DND-41 (cell line): ENCODE measurements at places on chromosomes 16 and 17.
A peak's percentile ranks its signal among the peaks of the same experiment; 100 is the strongest.

DNA sequence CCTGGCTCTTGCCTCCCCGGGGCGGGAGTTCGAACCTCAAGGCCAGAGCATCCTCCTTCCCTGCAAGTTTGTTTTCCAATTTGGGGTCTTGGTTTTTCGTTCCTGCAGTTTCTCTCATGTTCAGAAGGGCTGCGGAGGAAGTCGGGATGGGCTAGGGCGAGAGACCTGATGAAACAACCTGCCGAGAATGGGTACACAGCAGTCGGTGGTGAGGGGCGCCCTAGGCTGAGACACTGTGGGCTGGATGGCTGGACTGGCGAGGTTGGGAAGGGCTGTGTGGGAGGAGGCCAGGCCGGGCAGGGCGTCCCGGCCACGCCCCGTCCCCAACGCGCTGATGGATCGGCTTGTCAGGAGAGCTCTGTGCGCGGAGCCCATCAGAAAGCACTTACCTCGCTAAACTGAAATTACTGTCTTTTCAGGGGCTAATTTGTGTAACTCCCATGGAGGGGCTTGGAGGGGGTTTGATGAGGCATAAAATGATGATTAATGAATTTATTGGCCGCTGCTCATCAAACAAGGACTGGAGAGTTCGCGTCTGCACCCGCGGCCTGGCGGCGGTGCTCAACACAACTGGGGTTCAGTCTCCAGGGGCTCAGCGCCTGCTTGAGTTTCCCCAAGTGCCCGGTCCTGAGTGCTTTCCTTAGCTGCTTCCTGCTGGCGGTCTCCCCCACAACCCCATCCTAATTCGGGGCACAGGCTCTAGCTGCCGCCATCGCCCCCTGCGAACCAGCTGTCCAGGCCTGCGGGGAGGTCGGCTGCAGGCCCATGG lies 9.0 kb downstream of the IRX5 start:
- DNase-seq = no peak

DNA sequence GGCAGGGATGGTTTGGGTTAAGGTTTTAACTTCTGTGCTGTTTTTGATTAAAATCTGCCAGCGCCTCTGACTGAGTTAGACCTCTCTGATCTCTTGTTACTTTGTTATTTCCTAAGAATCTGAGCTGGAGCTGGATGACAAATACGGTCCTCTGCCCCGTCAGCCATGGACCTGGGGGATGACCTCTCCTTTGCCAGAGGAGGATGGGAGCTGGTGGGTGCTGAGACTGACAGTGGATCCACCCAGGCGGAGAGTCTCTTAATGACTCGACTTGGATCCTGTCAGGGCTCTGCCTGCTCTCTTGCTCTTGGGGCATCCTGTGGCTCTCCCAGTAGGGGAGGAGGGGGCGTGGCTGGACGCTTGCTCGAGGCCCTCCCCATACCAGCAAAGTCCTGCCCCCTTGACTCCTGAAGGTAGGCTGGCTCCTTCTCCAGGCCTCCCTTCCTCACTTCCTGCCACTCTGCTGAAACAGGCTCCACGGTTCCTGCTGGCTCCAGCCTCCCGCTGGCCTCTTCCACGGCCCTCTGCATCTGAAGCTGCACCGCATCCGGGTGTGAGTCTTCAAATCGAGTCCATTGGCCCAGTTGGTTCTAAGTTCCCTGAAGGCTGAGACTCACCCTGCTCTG lies 24.8 kb upstream of the MAP3K14 start:
- DNase-seq = no peak

DNA sequence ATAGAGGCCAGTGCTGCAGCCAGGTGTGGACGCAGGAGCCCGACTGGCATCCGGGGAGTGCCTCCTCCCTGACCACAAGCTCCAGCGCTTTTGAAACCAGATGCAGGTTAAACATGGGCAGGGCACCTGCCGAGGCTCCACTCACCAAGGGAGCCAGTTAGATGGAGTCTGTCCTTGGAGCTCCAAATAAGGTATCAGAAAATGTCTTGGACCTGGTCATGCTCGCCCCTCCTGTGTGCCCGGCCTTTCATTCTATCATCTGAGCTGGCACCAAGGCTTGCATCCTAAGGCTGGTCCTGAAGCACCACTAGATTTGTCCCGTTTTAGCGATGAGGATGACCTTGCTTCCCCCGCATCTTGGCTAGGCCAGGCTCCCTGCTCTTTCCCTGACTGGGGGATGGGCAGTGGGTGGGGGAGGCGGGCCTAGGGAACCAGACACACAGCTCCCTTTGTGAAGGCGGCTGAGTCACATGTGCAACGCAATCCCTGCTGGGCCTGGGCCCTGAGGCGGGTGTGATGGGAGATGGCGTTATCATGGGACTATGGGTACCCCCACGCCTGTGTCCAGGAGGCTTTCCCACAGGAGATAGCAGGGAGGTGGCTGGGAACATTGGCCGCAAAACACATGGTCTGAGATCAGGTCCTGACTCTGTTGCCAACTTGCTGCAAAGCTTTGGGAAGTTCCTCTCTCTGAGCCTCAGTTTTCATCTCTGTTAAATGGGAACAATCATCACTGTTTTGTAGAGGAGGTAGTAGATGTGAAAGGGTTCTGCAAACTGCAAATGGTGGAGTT lies 5.0 kb upstream of the ADGRG1 start:
- DNase-seq = no peak

- DNase-seq = peak; percentile 70
These were observed at the start of gene STAT5B for GRCh38 chr17:42276359-42276608. TSS of gene STAT5B (minus strand) at chr17:42276391. CDS start at chr17:42232127, 44,264 bp downstream.

GRCh38 chr17:47732399-47733046 lies 513 bp upstream of the TBX21 start:
- DNase-seq = no peak
